Ascending aorta (tissue), 2 donors: ENCODE measurements at places on chromosomes 2 and 18. TPM values are rescaled to one million over a fixed set of nuclear protein-coding genes. Genes with fewer than 3 reads are reported as not detected.

DNA sequence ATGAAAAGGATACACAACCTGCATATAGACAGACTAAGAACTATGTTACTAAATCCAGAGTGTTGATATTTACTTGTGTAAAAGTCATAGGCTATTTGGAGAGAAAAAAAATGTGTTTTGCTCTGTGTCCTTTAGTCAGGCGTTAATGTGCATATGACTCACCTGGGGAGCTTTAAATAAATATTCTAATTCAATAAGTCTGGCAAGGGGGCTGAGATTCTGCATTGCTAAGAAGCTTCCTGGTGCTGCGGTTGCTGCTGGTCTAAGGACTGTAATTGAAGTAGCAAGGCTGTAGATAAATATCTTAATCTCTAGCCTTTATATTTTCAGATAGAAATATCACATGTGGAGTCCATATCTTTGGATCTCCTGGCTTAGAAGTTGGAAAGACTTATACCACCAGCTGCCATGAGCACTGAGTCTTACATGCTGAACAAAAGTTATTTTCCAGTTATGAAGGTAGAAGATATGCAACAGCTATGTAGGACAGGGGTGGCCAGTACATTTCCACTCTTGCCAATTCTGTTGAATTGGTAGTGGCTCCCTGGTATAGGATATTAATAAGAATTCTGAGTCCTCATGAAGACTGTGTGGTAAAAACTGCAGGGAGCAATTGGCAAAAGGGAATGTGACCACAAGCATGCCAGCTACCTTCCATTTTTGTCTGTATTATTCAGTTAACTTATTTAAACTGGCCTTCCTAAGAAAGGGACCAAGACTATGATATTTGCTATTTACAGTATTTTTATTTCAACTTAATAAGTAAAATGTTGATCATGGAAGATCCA, 4.8 kb downstream of the SPAG16 start:
- DNase-seq: no peak

GRCh38 chr2:8133913-8134472, 547.9 kb upstream of the ID2 start:
- DNase-seq: no peak

GRCh38 chr2:142536492-142536891, 341.0 kb upstream of the KYNU start:
- DNase-seq: no peak

DNA sequence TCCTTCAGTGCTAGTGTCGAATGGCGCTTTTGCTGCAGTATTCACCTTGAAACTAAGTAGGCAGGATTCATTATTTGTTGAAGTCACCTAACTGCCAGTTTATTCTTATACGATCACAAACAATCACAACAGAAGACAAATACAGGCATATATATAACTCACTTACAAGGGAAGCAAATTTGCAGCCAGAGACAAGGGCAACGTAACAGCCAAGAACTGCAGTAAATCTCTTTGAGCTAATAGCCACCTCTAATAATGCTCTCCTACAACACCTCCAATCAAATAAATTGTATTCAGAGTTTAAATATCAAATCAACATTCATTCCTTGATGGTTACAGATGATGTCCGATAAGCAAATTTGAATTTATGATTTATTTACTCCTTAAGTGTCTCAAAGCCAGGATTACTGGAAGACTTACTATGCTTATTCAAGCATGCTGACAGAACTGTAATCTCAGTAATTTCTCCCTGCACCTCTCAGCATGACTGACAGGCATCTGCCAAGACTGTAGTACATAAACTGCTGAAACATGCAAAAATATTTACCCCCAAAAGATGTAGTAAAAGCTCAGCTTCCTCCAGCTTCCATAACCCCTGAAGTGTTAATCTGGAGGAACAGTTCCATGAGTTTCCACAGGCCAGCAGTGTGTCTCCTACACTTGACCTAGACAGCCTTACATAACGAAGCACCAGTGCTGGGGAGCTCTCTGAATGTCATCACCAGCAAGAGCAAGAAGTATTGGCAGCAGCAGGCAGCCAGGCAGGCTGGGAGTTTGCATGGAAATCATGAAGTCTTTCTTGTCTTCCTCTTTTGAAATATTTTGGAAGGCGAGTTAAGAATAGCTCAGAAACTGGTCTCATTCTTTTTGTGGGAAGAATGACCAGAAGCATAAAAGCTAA, 20.9 kb upstream of the SCN1A start:
- no peak for DNase-seq

DNA sequence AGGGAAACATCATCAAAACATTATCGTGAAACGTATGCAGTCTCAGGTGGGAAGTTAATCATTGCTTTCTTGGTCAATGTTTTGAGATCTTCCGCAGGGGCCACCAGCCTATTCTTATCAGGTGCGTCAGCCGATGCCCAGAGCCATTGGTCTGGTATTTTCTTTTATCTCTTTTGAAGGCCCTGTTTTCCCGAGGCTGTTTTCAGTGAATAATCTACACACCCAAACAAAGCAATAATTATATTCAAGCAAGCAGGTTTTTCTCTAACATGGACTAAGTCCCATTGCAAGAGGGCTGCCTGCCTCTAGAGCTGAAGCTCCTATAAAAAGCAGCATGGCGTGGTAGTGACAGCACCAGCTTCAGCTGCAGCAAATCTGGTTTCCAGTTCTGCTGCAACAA, 430.0 kb upstream of the ID2 start:
- DNase-seq: no peak

The PAX3 gene
- total RNA-seq: not detected

The ZNF804A gene
- total RNA-seq: not detected

The TTN gene
- 7.6 TPM for total RNA-seq
